Gastroesophageal sphincter (tissue), 4 donors: ENCODE measurements at places on chromosomes 5 and 9. TPM values are rescaled to one million over a fixed set of nuclear protein-coding genes. Genes with fewer than 3 reads are reported as not detected.

- ATAC-seq, result no peak
Observed at GRCh38 chr9:109950710-109951443, 170.9 kb downstream of the PALM2AKAP2 start.

DNA sequence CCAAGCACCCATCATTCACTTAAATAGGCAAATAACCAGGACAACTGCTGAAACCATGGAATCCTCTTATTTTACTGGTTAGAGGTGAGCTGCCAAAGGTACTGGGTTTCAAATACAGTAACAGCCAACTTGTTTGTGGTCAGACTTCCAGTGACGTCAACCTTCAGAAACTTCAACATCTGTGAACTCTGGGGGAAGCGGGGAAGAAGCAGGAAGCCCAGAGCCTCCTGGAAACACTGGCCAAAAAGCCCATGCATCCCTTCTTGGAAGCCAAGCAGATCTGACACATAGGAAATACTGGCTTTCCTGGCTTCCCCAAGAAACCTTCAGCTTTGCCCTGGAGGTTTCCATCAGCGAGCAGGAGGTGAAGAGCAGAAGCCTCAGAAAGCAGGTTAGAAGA, 4.9 kb upstream of the FRRS1L start:
- ATAC-seq, result no peak

The LCN6 gene
- 16.2 TPM for total RNA-seq

The PCDHGA7 gene
- 7.9 TPM for total RNA-seq

The FCN1 gene
- 0.31 TPM for total RNA-seq

DNA sequence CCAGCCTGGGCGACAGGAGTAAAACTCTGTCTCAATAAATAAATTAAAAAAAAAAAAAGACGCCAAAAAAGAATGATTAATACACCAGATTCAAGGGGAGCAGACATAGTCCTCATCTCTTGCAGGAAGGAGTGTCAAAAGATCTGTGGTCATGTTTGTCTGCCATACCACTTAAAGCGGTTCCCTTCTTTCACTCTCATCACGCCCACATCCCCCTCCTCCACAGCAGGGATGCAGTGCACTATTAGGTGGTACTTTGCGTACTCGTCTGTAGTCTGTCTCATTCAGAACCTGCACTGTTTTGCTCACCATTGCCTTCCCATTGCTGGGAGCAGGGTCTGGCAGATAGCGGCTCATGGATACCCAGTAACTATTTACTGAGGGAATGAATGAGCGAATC, 11.2 kb downstream of the CDHR2 start:
- ATAC-seq, result no peak

DNA sequence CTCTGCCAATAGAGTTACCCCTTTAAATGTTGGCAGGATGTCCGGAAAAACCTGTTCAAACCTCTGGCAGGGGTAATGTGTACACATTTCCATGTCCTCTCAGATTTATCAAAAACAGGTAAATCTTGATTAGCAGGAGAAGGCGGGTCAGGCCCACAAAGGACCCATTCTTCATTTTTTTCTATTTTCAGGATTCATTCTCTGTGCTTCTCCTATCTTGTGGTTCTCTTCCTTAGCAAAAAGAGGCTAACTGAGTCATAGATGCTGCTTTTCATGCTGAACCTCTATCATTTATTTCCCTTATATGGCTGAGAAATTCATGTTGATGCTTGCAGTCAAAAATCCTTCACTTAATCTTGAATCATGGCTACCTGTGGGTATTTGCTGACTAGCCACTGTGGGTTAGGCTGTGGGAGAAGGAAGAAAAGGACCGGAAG, 112.7 kb upstream of the IQGAP2 start:
- ATAC-seq, result no peak

GRCh38 chr9:136189394-136190236, 15.3 kb downstream of the LHX3 start:
- ATAC-seq, result no peak

The IL33 gene
- total RNA-seq, result 145 TPM

The PCDHGB3 gene
- total RNA-seq, result 1.5 TPM
